T-helper 22 cell (primary cell): ENCODE measurements at places on chromosomes 13 and 19.

GRCh38 chr13:110161112-110161882 is 145.7 kb downstream of the COL4A1 start:
- DNase-seq: no peak

- DNase-seq: no peak
Measured at GRCh38 chr13:101979825-101980224, 422.0 kb downstream of the FGF14 start.

DNA sequence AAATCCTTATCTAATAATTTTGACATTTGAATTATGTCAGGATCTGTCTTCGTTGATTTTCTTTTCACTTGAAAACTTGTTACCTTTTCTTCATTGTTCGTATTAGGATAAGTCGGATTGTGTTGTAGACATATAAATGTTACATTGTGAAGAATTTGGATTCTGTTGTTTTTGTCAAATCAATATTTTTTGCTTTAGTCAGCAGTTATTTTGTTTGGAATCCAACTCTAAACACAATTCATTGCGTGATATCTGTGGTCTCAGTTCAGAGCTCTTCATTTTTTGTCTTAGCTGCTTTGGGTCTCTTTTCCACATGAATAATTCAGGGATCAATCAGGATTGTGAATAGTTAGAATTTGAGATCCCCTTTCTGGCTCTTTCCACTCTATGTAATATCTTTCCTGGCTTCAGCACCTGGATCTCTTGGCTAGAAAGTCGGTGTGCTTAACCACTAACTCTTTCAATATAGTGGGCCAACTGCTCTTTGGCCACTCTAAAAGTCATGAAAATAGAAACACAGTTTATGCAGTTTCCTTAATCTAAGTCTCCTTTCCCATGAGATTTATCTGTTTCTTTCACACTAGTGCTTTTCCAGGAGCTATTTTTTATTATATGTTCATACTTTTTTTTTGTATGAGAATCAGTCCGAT is 2494.2 kb upstream of the PCDH20 start:
- DNase-seq: no peak

GRCh38 chr19:52148256-52148655 is 8.5 kb upstream of the ZNF616 start:
- no peak for DNase-seq

GRCh38 chr19:41411968-41412265 is 14.3 kb downstream of the BCKDHA start:
- no peak for DNase-seq

DNA sequence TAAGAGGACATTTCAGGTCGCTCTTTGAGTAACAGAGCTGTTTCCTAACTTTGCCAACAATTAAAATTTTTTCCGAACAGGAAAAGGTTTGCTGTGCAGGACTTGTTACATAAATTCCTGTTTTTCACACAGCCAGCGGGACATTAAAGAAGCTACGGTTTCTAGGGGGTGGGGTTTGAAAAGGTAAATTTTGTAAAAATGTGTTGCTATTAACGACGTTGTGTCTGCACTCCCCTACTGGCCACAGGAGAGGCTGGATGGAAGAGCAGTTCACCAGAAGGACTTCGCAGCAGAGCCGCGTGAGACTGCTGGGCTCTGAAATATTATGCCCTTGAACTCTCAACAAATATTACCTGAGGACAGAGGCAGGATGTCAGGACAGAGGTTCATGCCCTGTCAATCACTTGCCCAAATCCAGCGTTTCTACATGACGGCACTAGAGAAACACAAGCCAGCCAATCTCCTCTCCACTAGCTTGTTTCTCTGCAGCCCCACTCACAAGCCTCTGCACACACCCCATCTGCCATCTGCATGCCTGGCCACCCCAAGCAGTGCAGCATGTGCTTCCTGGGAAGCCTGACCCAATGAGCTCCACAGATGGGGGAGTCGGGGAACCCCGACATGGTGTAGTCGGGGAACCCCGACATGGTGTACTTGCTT is 102.0 kb downstream of the FOXO1 start:
- DNase-seq: no peak

- no peak for DNase-seq
Measured at GRCh38 chr13:34430294-34430693, 511.8 kb upstream of the NBEA start.

- DNase-seq: no peak
Measured at GRCh38 chr13:48485432-48485831, 47.4 kb downstream of the RCBTB2 start.

DNA sequence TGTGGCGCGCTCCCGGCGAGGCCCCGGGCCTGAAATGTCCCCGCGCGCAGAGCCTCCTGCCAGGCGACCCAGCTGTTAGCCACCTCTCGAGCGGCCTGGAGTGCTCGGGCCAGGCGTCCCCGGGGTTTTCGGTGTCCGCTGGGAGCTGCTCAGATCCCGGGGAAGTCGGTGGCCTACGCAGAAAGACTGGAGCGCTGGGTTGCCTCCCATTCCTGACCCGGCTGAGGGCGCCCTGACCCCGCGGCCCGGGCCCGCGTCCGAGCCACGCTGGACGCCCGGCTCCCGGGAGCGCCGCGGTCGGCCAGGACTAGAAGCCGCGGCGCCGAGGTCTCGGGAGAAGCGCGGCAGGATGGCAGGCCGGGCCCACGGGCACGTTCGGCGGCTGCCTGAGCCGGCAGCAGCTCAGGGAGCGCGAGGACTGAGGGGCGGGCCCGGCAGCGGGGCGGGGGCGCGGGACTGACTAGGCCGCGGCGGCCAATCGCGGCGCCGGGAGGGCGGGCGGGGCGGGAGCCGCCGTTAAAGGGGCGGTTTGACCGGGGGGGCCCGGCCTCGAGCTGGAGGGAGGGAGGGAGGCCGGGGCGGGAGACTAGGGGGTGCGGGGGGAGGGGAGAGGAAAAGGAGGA is 1.3 kb upstream of the ZIC2 start:
- peak; percentile 34 for DNase-seq

DNA sequence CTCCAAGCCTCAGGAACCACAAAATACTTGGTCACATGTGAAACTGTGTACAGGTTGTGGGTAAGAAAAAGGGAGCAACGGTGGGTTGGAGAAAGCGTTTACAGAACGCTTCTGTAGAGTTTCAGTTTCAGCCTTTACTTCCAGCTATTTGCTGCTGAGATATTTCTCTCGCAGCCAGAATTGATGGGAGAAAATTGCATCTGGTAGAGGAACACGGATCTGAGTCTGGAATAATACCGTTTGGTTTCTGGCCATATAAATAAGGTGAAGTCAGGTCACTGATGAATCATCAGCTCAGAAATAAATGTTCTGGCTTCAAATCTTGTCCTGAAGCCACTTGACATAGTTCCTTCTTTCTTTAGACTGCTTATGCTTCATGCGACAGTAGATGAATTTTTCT is 20.3 kb upstream of the RFC3 start:
- no peak for DNase-seq

GRCh38 chr13:78040205-78040830 is 121.7 kb upstream of the EDNRB start:
- no peak for DNase-seq

GRCh38 chr19:12689012-12689411 is 1.2 kb downstream of the GNG14 start:
- no peak for DNase-seq

- no peak for DNase-seq
Measured at GRCh38 chr13:21043898-21044297, 17.5 kb downstream of the LATS2 start.

GRCh38 chr13:111893071-111893606 is 173.8 kb upstream of the SOX1 start:
- no peak for DNase-seq

DNA sequence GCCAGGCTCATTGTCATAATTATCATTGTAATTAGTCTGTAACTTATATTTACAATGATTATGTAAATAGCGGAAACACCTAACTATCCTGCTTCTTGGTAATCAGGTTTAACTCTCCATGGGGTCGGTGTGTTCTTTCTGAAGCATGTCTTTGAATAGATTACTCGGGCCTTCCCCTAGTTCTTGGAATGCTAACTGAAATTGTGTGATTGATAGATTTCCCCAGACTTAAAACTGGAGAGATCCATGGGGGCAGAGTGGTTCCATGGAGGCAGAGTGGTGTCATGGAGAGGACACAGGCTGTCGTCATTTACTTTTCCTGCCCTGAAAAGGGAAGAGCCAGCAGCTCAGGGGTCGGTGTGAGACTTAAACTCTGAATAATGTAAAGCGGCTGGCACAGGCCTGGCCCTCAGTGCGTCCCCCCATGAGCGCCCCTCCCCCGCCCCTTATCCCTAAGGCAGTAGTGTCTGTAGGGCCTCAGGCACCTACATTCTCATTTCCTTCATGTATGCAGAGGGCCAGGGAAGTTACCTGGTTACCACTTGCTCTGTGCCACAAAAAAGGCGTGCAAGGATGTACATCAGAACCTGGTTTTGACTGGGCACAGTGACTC is 225.1 kb downstream of the TM9SF2 start:
- DNase-seq: no peak

DNA sequence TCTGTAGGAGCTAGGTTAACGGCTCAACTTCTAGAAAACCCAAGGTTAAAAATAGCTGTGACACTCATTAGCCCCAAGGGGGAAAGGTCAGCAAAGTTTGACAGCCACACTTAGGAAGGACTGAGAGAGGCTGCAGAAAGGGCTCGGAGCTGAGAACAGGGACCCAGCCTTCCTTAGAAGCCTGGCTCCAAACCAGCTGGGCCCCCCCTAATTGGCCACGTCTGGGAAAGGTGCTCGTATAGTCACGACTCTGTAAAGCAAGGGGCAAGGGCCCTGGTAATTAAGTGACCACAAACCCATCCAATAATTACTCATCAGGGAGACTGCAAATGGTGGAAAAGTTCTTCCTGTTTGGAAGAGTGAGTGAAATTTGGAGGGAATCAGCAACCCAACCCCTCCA is 90.5 kb downstream of the RNASEH2B start:
- DNase-seq: no peak

GRCh38 chr13:98175823-98176222 is 1.2 kb downstream of the RNF113B start:
- DNase-seq: no peak

DNA sequence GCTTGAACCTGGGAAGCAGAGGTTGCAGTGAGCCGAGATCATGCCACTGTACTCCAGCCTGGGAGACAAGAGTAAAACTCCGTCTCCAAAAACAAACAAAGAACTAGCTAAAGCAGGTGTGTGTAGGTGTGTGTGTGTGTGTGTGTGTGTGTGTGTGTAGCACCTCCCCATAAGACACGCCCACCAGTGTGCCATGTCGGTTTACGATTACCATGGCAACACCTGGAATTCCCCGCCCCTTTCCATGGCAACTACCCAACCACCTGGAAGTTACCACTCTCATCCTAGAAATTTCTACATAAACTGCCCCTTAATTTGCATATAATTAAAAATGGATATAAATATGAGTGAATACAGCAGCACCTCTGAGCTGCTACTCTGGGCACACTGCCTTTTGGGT is 80.9 kb upstream of the ADGRE5 start:
- no peak for DNase-seq

DNA sequence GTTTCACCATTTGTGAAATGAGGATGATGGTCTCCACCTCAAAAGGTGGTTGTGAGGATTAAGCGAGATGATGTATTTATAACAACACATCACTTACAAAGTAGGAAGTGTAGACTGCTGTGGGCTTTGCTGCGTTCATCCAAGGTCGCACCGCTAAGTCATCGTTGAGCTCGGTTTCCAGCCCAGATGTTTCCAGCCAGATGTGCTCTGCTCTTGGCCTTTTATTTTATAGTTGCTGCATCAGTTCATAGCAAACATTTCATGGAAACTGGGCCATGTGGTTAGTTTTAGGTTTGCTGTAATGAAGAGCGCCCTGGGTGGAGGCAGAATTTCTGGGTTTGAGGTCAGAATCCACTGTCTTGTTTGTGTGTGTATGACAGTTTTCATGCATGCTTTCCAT is 76.5 kb upstream of the RNF113B start:
- no peak for DNase-seq

GRCh38 chr13:27483421-27483820 is 33.1 kb upstream of the MTIF3 start:
- DNase-seq: no peak

GRCh38 chr13:107185889-107186288 is 618.0 kb upstream of the ARGLU1 start:
- DNase-seq: no peak

DNA sequence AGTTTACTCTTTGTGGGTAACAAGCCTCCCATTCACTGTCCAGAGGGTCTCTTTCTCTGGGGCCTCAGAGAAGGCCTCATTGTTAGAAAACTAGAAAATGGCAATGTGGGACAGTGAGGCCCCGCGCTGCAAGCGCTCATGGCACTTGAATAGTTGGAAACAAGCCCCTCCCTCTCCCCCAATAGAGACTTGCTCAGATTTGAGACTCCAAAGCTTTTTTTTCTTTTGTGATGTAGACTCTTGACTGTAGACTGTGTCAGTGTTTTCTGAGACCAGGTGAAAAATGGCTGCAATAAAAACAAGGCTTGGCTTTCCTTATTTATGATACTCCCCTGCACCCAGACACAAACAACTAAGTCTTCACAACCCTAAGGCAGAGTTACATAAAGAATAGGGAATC is 38.7 kb upstream of the UBL3 start:
- no peak for DNase-seq

- no peak for DNase-seq
Measured at GRCh38 chr19:47702671-47703070, 10.6 kb upstream of the EHD2 start.

- no peak for DNase-seq
Measured at GRCh38 chr19:38194061-38194701, 29.8 kb downstream of the DPF1 start.

GRCh38 chr19:16930753-16931152 is 42.0 kb downstream of the F2RL3 start:
- DNase-seq: no peak

- DNase-seq: no peak
Measured at GRCh38 chr19:23996549-23996948, 81.9 kb downstream of the ZNF726 start.

- peak; percentile 42 for DNase-seq
Measured at GRCh38 chr19:2239771-2240770, 3.4 kb downstream of the SF3A2 start.

DNA sequence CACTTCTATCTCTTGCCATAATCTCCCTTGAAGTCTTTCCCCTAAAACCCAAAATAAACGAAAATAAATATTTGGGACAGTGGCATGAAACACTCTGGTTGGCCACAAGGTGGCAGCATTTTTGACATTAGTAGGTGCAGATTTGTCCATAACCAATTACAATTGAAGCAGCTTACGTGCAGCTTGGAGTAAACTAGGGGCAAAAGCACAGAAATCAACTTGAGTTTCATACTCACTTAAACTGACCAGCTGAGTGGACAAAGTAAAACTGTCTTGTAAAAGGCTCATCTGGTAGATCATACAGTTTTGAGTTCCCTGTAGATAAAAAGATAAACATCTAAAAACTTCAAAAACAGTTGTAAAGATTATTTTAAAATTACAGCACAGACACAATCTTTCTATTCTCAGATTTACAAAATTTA is 18.8 kb downstream of the PDCD5 start:
- peak; percentile 13 for DNase-seq

- no peak for DNase-seq
Measured at GRCh38 chr19:28334419-28334818, 878.5 kb downstream of the UQCRFS1 start.

GRCh38 chr19:11324079-11324661 is 15.3 kb downstream of the RAB3D start:
- no peak for DNase-seq

- DNase-seq: peak; percentile 49
Measured at GRCh38 chr19:55088543-55089341, 13.1 kb downstream of the EPS8L1 start.
